ENCODE measurements at places on chromosomes 2 and 18.

GRCh38 chr2:223117533-223117932 lies 65.5 kb downstream of the KCNE4 start:
- no peak for DNase-seq

GRCh38 chr2:19855542-19856431 lies 46.0 kb downstream of the TTC32 start:
- no peak for DNase-seq

DNA sequence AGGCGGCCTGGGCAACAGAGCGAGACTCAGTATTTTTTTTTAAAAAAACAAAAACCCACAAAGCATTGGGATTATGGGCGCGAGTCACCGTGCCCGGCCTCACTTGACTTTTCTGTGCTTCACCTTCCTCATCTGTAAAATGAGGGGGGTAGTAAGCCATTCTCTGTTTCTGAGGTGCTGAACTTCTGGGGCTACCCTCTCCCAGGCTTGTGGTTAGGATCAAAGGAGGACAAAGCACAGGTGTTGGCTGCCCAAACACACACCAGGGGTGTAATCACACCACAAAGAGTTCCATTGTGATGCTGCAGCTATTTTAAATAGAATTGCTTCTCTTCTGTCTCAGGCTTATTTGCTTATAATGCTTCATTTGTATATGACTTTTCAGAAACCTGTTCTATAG lies 35.8 kb upstream of the INHBB start:
- no peak for DNase-seq

DNA sequence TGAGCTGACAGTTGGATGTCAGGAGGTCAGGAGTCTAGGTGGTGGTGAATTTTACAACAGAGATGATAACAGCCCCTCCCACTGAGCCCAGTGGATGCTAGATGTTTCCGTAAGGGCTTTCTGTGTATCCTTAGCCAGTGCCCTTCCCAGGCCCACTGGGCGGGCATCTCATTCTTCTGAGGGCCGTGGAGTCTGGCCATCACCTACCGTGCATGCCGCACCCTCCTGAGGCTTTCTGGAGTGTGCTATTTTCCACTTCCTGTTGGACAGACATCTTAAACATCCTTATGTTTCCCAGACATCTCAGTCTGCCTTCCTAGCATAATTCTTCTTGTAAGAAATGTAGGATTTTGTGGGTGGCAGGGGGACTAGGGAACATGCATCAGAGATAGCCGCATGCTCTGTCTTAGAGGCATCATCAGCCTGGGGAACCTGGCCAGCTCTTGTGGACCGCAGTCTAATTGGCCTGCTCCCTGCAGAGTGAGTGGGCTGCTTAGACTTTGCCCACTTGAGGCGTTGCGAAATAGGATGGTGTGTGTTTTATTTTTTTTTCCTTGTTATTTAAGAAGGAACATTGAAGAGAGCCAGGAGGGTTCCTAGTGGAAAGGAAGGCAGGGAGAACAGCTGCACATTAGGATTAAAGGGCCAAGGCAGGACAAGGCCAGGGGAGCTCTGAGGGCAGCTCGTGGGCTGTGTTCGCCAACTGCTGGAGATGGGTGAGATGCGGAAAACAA lies 135.8 kb downstream of the SH3RF3 start:
- no peak for DNase-seq

- no peak for DNase-seq
Observed at GRCh38 chr2:117170897-117171296, 643.6 kb upstream of the DDX18 start.
